ENCODE measurements at places on chromosomes 3 and 15.

GRCh38 chr3:66399529-66400232 is 101.1 kb downstream of the LRIG1 start:
- peak; percentile 36 for DNase-seq

GRCh38 chr15:42354824-42355223 is 4.5 kb upstream of the CAPN3 start:
- DNase-seq, result no peak

- DNase-seq, result no peak
Measured at GRCh38 chr3:177420651-177421480, 223.6 kb upstream of the TBL1XR1 start.

GRCh38 chr15:62591842-62592838 is 427.1 kb upstream of the C2CD4B start:
- no peak for DNase-seq

- peak; percentile 89 for DNase-seq
Measured at GRCh38 chr15:43776718-43777266, at the start of gene ELL3. TSS of gene ELL3 (minus strand) at chr15:43776966. CDS start at chr15:43776901, 65 bp downstream.

DNA sequence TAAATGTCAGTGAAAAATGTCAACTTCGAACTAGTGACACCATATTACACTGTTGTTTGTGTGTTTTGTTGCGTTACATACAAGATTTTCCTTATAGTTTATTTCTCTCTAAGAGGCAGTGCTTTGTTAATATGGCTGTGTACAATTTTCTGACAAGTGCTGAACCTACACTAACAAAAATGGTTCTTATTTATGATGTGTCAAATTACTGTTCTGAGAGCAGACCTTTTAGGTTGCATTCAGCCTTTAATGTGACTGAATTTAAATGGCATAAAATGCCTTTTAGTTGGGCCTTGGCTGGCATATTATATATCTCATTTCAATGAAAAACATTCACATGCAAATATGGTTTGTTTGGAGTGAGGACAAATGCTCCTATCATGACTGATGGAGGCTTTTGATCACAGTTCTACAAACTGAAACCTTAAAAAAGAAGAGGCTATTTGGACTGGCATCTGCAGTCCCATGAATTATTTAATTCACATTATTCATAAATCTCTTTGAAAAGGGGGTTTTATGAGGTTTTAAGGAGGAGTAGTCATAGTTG is 750.6 kb downstream of the CADM2 start:
- DNase-seq, result no peak

DNA sequence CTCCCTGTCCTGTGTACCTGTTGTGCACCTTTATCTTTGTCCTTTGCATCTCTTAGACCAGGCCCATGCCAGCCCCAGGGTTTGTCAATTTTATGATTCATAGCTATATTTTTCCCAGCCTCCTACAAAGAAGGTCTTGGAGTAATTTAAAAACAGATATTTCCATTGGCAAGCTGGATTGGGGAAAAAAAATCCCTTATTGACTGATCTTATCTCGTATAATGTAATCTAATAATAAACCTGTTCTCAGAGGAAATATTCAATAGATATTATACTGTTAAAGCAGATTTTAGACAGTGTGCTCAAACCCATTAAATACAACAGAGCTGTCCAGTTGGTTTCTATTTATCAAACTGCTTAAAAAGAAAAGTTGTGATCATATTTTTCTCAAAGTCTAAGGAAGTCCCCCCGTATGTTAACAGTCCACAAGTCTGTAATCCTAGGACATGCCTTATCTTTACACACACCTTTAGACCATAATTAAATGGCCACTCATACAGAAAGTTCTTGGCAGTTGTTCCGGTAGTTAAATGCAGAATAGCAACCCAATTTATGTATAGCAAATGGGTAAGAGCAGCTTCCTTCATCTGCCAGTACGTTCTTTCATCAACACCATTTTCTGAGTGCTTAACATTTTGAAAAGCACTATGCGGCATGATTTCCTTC is 700.9 kb upstream of the NR2F2 start:
- DNase-seq, result no peak

- no peak for DNase-seq
Measured at GRCh38 chr15:31442699-31443111, 116.1 kb downstream of the KLF13 start.

- DNase-seq, result no peak
Measured at GRCh38 chr15:44308415-44308814, 19.9 kb downstream of the GOLM2 start.

GRCh38 chr15:22888120-22888859 is 49.8 kb downstream of the NIPA2 start:
- no peak for DNase-seq

DNA sequence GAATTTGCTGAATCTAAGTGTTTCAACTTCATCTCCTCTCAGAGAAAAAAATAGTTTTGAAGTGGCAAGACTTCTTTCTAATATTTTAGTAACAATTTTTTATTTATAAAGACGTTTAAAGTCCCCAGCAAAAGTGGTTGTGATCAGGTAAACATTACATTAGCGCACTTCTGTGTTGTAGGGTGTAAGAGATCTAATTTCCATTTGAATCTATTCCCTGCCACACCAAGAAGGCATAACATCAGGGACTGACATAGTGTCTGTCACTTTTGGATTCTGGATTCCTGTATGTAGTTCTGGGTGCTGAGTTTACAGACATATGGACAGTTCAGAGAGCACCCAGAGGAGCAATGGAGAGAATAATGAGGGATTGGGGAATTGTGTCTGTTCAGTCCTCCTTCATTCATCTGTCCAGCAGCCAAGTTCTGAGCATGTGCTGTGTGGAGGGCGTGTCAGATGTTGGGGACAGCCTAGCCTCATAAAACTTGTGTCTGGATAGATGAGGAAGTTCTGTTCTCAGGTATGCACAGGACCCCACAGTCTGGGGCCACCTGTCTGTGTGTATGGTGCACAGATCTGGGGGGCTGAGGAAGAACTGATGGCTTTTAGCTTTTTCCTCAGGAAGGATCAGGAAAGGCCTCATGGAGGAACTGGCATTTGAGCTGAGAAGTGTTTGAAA is 65.6 kb downstream of the MAP2K5 start:
- DNase-seq, result no peak

GRCh38 chr3:139430493-139430892 is 41.0 kb upstream of the COPB2 start:
- DNase-seq, result no peak

- DNase-seq, result no peak
Measured at GRCh38 chr3:95731753-95732152, 1082.6 kb upstream of the EPHA6 start.

DNA sequence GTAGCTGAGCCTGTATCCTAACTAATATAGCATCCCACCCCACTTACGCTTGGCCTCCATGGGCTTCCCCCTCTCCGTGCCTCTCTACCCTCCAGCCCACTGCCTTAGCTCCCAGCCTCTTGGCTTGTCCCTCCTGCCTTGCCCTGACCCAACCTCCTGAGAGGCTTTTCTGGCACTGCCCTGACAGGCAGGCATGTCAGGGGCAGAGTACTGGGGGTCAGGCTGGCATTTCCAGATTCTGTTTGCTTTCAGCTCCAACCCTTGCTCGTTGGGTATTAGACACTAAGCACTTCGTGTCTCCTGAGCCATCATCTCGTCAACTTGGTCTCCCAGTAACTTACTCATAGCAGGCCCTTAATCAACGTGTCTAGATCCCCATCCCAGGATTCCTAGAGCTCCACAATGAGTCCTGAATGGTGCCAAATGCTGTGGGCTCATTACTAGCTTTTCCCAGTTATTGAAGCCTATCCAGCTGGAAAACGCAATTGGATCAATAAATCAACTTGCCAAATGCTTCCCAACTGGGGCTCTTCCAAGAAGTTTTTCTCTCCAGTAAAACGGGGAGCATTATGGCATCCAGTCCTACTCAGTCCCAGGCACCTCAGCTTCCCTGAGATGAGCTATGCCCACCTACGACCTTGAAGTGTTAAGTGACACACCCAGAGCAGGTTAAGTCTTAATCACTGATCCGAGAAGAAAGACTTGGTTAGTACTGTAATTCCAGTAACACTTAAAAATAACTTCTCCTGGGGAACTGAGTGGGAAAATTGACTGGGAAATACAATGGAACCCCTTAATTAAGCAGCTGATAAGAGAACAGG is 78.5 kb upstream of the DLG1 start:
- DNase-seq, result no peak

DNA sequence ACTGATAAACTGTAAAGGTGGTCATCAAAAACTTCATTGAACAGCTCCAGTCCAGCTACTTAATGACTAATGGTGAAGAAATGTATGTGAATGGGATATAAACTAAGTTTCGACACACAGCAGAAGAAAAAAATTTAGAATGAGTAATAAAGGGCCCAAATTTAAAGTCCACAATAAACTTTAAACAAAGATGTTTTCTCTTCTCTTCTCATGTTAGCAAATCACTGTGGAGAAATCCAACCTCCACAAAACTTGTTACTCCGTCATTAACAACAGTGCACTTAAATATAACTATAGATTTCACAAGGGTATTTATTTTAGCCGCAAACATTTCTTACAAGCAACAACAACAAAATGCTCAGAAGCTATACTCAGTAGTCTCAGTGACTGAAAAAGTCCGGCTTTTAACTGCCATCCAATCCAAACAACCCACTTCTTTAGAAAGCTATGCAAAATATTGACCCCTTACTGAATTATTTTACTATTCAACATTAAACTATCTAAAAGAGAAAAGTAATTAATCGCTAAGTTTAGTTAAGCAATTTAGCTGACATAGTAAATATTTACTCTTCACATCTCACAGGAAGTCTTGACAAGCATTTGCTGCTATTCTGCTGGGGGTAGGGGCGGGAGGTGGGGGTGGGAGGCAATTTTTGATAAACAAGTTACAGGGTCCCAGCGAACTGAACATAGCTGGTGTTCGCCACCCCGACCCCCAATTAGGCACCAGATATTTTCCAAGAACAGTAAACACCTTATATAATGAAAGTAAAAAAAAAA is 2.4 kb downstream of the IGF2BP2 start:
- DNase-seq, result no peak

DNA sequence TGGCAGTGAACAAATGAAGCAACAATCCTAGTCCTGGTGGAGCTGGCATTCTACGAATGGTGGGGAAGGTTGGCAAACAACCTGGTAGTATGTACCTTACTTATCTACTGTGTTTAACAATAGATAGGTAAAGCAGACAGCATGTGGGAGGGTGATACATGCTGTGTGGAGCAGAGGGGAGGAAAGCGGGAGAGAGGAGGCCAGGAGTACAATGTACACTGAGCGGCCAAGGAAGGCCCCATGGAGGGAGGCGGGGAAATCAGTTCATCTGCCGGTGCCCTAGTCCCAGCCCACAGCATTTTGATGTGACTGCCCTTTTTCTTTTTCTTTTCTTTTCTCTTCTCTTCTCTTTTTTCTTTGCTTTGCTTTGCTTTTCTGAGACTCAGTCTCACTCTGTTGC is 5.3 kb upstream of the RHCG start:
- DNase-seq, result no peak

GRCh38 chr3:153749070-153749610 is 372.1 kb upstream of the ARHGEF26 start:
- DNase-seq, result no peak

DNA sequence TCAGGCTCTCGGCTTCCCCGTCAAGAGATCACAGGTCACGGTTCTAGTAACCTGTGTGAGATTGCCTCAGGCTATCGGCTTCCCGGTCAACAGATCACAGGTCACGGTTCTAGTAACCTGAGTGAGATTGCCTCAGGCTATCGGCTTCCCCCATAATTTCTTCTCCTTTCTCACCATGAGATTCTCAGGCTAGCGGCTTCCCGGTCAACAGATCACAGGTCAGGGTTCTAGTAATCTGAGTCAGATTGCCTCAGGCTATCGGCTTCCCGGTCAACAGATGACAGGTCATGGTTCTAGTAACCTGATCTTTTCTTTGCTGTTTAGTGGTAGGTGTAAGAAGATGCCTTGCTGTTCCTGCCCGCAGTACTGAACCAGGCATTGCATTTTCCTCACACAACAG is 418.2 kb upstream of the ZNF717 start:
- DNase-seq, result peak; percentile 65
